ENCODE measurements at places on chromosomes 5 and 9. TPM values are rescaled to one million over a fixed set of nuclear protein-coding genes. Genes with fewer than 3 reads are reported as not detected.

GPR151 gene
- total RNA-seq, result not detected

UGT3A1 gene
- 14.7 TPM for total RNA-seq

GADD45G gene
- 46.2 TPM for total RNA-seq

SPATA31A3 gene
- not detected for total RNA-seq

LIX1 gene
- not detected for total RNA-seq

GABBR2 gene
- not detected for total RNA-seq

MATR3 gene
- 63.9 TPM for total RNA-seq

LECT2 gene
- total RNA-seq, result 62.9 TPM

DNA sequence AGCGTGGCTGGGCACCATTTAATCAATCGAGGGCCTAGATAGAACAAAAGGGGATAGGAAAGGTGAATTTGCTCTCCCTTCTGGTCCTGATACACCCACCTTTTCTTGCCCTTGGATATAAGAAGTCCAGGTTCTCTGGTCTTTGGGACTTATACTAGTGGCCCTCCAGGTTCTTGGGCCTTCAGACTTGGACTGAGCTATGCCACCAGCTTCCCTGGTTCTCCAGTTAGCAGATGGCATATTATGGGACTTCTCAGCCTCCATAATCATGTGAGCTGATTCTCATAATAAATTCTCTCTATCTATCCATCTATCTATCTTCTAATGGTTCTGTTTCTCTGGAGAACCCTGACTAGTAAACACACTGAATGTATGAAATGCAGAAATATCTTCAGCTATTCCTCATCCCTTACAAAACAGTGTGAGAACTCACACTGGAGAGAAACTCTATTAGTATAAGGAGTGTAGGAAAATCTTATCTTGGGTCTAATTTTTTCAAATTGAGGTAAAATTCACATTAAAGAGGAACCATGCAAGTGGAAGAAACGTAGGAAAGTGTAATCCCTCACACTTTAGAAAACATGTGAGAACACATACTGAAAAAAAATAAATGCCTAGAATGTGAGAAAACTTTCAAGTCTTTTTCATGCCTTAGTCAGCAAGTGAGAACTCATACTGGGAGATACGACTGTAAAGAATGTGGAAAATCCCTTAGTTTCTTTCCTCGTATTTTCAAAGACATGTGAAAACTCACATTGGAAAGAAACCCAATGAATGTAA, 15.5 kb downstream of the PCDHB15 start:
- no peak for DNase-seq

GRCh38 chr5:145682197-145682899, 152.8 kb downstream of the PRELID2 start:
- DNase-seq, result no peak

DNA sequence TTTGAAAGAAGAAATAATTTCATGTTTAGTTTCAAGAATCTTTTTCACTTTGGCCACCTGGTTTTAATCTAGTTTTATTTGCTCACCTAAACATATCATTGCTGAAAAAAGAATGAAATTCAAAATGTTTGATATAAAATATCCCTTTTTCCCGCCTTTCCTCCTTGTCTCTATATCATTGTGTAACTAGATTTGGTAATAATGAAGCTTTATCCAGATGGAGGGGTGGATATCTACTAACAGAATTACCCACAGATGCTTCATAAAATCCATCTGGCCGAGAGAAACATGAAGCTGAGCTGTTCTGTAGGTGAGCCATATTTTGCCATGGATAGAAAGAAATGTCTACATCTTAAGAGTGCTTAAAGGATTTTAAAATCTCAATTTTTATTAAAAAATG, 214.7 kb downstream of the ICE1 start:
- DNase-seq, result no peak

DNA sequence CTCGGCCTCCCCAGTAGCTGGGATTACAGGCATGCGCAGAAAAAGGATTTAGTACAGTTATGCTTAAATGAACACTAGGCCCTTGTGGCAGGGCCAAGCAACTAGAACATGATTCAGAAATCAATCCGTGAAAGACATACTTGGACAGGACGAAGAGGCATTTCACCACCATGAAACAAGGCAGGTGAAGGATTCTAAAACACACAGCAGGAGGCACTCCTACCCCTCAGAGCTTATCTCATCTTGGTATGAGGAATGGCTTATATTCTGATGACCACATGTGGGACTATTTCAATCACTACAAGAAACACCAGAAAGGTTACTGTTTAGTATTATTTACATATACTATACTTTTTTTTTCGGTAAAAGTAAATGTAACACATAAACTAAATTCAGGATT, 15.7 kb downstream of the OR2S2 start:
- no peak for DNase-seq

- peak; percentile 81 for DNase-seq
Measured at GRCh38 chr9:37969130-37969529, 65.2 kb upstream of the SLC25A51 start.

GRCh38 chr9:109901201-109901600, 121.2 kb downstream of the PALM2AKAP2 start:
- DNase-seq, result no peak

DNA sequence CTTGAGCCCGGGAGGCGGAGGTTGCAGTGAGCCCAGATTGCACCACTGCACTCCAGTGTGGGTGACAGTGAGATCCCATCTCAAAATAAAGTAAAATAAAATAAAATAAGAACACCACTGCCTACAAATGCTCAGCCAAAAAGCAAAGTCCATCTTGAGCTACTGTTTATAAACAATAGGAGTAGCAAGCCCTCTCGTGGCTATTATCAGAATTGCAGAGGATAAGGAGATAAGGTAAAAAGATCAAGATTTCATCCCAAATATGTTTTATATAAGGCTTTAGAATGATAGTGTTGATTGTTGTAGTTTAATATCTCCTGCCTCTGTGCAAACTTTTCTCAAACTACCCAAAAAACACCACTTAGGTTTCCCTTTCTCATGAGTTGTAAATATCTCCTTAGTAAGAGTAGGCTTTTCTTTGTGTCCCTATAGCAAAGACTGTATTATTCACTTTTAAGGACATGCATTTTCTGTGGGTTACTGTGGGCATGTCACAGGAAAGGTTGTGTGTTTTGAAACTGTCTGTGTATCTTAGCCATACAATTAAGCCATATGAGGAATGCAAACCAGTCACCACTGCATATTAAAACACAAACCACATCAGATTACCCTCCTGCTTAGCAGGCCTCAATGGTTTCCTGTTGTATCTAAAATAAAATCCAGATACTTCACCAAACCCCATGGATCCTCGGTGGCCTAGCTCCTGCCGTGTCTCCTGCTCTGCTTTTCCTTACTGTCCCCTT, 31.8 kb upstream of the CKS2 start:
- DNase-seq, result no peak

DNA sequence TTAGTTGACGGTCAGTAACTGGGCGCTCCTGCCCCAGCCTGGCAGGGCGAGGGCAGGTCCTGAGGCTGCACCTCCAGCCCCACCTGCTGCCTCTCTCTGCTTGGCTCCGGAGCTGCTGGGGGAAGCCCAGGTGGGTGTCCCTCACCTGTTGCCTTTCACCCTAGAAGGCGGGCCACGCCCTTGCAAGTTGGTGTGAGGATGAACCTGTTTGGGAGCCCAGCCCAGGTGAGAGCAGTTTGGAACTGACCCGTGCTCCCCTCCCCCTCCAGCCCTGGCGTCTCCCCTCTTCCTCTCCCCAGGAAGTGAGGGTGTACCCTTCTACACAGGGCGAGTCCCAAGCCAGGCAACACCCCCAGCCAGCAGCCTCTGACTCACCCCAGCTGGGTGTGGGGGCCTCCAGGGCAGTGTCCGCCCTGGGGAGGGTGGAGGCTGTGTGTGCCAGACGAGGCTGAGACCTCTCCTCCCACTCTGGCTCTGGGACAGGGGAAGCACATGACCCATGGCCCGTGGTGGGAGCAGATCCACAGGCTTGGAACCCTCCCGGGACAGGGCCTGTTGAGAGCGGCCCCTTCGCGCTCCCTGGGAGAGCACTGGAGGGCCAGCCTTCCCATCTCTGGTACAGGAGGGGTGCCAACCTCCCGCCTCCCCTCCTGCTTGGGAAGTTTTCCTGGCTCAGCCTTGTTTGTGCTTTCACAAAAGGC, 10.4 kb downstream of the LRRC8A start:
- peak; percentile 75 for DNase-seq

- DNase-seq, result no peak
Measured at GRCh38 chr9:81627481-81627880, 61.9 kb downstream of the TLE1 start.

DNA sequence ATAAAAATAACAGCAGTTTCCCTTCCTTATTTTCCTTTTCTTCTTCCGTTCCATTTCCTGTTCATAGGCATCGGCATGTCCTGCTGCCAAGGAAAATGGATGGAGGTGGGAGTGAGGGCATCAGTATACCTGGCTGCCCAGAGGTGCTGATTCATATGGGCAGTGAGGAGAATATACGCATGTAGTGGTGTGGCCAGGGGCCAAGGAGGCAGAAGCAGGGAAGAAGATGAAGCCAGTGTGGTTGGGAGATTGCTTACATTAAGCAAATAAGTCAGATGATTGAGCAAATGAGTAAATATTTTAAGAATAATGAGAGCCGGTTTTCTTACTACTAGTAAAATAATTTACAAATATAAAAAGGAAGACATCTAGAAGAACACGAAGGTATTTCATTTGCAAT, 344.9 kb upstream of the PAPPA start:
- DNase-seq, result no peak

- no peak for DNase-seq
Measured at GRCh38 chr9:128454991-128455390, 815 bp upstream of the ODF2 start.

DNA sequence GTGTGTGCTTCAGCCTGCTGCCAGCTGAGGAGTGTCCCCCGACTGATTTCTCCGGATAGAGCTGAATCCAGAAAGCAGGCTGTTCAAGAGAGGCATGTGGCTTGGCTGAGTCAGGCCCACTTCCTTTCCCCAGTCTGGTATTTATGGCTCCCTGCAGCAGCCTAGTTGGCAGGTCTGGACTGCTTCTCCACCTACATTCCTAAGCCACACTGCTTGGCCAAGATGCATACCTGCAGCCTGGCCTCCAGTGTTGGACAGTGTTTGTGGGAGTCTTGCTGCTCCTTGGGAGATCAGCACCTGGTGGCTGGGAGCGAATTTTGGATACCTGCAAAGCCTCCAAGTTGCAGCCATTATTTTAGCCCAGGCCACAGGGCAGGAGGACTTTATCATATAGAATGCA, 670.8 kb downstream of the ACTL7B start:
- DNase-seq, result no peak

DNA sequence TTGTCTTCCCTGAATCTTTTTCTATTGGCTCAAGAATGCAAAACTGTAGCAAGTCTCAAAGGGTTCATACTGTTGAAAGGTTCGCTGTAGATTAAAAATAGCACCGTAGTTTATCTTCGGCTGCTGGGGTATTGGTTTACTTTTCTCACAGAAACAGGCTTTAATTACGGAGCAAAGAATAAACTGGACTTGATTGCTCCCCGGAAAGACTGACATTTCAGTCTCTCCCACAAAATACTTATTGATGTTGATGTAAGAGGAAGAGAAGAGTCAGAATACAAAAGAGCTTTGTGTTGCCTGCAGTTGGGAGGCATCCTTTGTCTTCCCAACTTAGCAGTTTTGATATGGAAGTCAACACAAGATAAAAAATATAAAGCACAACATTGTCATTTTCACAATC, 183.9 kb upstream of the DMAC1 start:
- DNase-seq, result no peak

GRCh38 chr5:6435356-6435755, 13.3 kb upstream of the UBE2QL1 start:
- no peak for DNase-seq

- no peak for DNase-seq
Measured at GRCh38 chr5:10503997-10504793, 59.7 kb upstream of the ANKRD33B start.

DNA sequence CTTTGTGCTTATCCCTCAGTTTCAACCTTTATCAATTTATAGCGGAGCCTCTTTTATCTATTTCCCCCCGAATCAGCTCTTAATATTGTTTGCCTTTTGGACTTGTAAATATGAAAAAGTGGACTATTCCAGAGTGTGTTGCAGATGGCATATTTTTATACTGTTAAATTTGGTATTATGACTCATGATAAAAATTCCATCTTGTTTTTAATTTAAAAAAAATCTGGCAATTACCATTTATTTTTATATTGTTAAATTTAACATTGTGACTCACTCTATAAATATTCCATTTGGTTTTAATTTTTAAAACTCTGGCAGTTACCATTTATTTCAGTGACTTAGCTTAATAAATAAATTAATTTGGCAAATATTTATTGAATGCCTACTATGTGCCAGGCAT, 37.5 kb downstream of the RBM27 start:
- DNase-seq, result no peak

DNA sequence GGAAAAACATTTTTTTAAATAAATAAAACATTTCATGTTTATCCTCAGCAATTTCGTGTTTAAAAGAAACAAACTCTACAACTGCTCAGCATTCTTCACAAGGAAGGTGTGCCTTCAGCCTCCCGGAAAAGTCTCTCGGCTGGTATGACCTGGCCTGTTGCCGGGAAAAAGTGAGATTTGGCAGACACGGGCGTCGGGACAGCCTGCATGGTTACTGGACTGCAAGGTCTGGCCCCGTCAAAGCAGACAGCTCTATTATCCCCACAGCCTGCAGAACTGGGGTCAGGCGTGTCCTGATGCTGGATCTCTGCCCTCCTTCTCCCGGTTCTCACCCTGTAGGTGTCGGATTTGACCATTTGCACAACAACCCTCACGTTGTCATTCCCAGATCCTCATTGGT, 120.3 kb upstream of the SPATA31C2 start:
- no peak for DNase-seq

DNA sequence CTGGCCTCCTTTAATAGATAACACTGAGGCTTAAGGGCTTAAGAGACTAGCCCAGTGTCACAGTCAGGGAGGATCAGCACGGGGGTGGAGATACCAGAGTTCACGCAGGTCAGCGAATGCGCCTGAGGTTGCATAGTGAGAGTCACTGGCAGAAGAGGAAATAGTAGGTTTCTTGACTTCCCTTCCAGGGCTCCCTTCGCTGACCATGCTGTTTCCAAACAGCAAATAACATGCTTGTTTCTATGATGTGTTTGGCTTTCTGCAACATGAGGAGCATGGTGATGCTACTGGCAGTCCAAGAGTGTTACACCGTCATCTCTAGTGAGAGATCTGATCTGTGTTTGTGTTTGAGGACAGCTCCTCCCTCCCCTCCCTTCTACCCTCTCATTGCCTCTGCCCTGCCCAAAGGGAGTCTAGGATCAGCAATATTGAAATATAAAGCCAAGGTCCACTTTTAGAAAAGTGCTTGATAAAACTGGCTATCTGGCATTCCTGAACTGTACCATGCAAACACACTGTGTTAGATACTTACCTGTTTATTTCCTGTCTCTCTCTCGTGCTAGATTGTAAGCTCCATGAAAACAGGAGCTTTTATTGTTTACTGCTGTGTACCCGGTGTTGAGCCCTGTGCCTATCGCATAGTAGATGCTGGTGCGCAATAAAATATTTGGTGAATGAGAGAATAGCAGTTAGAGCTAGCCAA, 12.3 kb downstream of the TLE4 start:
- peak; percentile 64 for DNase-seq

DNA sequence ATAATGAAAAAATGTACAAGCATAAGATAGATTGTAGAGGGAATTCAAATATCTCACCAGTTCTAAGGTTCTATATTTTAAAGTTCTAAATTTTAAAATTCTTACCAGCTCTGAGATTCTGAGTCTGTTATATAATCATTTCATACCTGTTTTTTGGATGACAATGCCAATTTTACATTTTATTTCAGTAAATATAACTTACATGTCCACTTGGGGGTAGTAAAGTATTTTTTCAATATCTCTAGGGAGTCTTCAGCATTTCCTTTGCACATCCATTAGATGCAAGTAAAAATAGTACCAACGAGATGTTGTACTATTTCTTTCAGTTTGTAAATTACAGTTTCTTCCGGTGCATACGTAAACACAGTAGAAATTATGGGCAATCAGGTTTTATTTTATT, 25.7 kb downstream of the NMUR2 start:
- no peak for DNase-seq

GRCh38 chr9:98831696-98832095, 24.2 kb downstream of the GALNT12 start:
- DNase-seq, result no peak

Measured in right lobe of liver (tissue), 6 donors.